ENCODE measurements at places on chromosomes 5 and 9.

DNA sequence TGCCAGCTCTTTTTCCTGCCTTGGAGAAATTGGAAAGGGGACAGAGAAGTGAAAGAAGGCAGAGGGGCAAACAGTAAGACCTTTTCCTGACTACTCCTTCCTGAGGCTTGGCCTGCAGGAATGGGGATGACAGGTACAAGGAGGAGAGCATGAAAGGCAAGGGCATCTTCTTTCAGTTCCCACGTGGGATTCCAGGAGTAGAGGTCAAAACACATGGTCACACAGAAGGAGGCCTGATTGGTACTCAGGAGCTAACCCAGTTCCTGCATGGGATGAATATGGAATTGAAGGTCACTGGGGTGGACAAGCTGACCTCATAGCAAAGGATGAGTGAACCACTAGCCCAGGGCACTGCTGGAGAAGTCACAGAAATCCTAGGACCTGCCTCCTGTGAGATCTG lies 112.5 kb upstream of the ZNF366 start:
- DNase-seq: no peak

- no peak for DNase-seq
Measured at GRCh38 chr5:171907725-171908343, 98.6 kb downstream of the FBXW11 start.

DNA sequence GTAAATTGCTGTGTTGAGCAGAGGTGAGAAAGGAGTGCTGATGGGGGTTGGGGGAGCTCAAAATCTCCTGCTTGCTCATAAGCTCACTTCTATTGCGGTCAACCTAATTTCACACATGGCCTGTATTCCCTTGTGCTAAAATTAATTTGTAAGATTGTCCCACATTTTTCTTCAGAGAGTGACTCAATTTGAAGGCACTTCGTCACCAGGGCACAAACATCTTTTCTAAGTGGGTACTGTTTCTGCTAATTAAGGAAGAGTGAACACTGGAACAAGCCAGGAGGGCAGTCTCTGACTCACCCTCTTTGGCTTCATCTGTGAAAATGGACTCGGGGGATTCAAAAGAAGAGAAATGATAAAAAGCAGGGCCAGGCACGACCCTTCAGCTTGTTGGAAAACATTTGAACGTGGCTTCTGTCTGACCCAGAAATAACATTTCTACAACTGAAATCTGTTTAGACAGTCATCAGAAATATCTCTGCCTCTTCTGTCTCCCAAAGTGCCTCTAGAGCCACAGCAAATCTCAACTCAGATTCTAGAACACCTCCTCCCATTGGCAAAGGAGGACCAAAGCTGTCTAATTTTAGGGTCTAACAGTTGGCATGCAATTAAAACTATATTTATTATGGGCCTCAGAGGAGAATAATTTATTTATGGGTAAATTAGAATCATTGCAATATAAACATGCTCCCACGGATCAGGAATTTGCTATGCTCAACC lies 49.8 kb downstream of the FEM1C start:
- DNase-seq: no peak

- no peak for DNase-seq
Measured at GRCh38 chr9:94649100-94649819, 9.9 kb upstream of the FBP1 start.

DNA sequence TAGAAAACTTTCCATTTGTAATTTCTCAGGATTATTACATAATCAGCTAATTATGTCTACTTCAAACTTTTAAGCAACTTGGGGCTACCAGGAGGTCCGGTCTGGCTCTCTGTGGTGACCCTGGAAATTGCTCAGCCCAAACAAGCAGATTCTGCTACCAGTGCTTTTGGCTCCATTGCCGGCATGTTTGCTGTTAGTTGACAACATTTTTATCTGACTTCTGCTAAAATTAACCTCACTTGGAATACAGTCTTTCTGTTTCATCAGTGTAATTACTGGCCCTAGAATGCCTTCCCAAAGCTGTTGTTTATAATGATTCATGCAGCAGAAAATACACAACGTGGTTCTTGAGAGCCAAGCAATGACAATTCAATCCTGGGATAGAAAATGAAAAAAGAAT lies 38.5 kb upstream of the FAM81B start:
- DNase-seq: no peak

DNA sequence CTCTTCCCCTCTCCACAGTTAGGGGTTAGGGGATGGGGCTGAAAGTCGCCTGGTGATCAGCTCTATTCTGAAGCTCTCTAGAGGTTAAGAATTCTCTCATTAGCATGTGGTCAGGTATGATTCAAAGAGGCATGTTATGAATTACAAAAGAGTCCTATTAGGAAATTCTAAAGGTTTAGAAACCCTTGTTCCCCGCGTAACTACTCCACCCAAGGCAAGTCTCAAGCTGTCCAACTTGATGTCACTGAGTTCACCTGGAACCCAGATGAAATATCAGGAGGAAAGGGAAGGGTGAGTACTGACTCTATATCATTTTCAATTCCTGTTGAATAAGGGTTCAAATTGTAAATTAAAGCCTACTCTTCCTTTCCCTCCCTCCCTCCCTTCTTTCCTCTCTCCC lies 18.1 kb upstream of the RNF145 start:
- no peak for DNase-seq

GRCh38 chr9:109953300-109953699 lies 173.3 kb downstream of the PALM2AKAP2 start:
- no peak for DNase-seq

- DNase-seq: no peak
Measured at GRCh38 chr5:159184236-159184635, 25.1 kb downstream of the RNF145 start.

GRCh38 chr9:114112325-114112724 lies 13.2 kb upstream of the KIF12 start:
- no peak for DNase-seq

- DNase-seq: no peak
Measured at GRCh38 chr5:69484891-69485290, 7.7 kb upstream of the OCLN start.

- no peak for DNase-seq
Measured at GRCh38 chr5:150836703-150837102, 9.6 kb upstream of the IRGM start.

DNA sequence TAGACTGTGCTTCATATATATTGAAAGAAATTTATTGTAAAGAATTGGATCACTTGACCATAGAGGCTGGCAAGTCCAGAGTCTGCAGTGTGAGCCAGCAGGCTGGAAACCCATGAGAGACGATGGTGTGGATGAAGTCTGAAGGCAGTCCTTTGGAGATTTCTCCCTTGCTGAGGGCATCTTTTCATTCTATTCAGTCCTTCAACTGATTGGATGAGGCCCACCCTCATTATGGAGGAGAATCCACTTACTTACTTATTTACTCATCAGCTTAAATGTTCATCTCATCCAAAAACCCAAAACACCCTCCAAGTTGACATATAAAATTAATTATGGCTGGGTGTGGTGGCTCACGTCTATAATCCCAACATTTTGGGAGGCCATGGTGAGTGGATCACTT lies 62.1 kb downstream of the MCTP1 start:
- DNase-seq: no peak

DNA sequence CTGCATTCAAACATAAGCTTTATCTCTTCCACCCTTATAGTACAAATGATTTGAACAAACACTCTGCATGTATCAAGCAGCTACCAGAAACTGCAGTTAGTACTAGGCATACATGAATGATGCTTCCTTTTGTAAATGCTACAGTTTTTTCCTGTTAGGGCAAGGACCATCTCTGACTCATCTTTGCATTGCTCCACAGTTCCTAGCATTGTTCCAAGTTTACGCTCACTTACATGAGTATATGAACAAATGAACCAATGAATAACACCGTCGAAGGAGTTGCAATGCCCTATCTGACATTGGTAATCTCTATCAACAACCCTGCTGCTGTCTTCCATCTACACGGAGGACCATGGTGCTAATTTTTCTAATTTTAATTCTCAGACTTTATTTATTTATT lies 2.1 kb upstream of the ALDH7A1 start:
- DNase-seq: no peak

DNA sequence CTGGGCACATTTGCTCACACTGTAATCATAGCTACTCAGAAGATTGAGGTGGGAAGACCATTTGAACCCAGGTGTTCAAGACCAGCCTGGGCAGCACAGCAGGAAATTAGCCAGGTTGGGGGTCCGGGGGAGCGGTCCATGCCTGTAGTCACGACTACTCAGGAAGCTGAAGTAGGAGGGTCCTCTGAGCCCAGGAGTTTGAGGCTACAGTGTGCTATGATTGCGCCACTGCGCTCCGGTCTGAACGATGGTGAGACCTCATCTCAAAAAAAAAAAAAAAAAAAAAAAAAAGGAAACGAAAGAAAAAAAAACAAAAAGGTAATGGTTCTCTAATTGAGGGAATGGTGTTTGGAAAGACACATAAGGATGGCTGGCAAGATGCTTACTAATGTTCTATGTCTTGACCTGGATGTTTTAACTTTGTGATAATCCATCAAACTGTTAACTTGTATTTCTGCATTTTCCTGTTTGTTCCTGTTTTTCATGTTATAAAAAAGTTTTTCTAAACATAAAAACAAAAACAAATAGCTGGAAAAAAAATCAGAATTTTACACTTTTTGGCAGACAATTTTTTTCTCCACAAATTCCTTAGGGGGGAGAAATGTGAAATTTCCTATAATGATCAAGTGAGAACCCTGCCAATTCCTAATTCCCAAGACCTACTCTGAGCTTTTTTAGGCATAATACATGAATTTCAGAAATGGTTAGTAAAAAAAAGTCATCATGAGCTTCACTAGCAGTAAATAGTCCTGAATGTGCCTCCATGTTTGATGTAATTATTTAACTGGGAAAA lies 96.9 kb downstream of the DENND1A start:
- no peak for DNase-seq

DNA sequence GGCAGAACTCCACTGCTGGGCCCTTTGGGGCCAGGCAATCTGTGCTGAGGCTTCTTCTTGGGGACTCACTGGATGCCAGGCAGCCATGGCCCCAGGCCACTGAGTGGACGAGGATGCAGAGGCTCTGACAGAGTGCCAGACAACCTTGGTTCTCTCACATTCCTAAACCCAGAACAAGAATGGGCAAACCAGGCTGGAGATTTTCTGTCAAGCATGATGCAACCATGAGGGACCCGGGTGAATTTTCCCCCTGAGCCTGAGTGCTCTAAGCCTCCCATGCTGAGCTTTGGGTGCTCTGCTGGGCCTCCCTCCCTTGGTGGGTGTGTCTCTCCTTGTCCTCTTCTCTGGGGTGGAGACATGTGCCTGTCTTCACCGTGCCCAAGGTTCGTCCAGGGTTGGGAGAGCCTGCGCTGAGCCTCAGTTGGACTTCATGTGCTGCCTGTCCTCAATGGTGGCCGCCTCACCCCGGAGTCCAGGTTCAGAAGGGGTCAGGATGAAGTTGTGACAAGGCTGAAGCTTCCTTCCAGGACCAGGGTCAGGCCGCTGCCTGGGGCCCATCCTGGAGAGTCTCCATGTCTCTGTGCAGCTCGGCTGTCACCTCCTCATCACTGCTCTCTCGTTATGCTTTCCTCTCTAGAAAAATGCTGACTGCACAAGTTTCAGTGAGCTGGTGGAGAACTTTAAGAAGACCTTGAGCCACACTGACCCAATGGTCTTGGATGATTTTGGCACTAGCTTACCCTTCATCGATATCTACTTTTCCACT lies 24.1 kb downstream of the PITX1 start:
- no peak for DNase-seq

- peak; percentile 87 for DNase-seq
Measured at GRCh38 chr9:36036780-36037548, at the start of gene RECK. TSS of gene RECK (plus strand) at chr9:36036913. CDS start at chr9:36036999, 86 bp downstream.

GRCh38 chr5:137606401-137606800 lies 107.3 kb upstream of the SPOCK1 start:
- DNase-seq: no peak
